Activated CD4-positive, alpha-beta T cell treated with anti-CD3 and anti-CD28 coated beads, Interleukin-2, amount 10 ng/mL, durations not matched to agents 24 days and 14 days (primary cell): ENCODE measurements at places on chromosomes 7 and 10. TPM values are rescaled to one million over a fixed set of nuclear protein-coding genes. Genes with fewer than 3 reads are reported as not detected.

BLNK gene
- total RNA-seq, result not detected in 2 replicates

ARHGEF35 gene
- 2.8 and 3.5 TPM in 2 replicates for total RNA-seq

FAM24A gene
- total RNA-seq, result not detected in 2 replicates

CYP3A7 gene
- total RNA-seq, result not detected in 2 replicates

TRPV6 gene
- not detected in 2 replicates for total RNA-seq

CPA2 gene
- 0.14 TPM in 2 replicates for total RNA-seq

AEBP1 gene
- 21.6 and 22.2 TPM in 2 replicates for total RNA-seq

FAM221A gene
- 6.6 TPM in 2 replicates for total RNA-seq

CYP2W1 gene
- total RNA-seq, result not detected in 2 replicates

CYP2E1 gene
- total RNA-seq, result 0.33 and 0.40 TPM in 2 replicates

IGF2BP3 gene
- 2.2 and 2.7 TPM in 2 replicates for total RNA-seq

LAMB4 gene
- not detected in 2 replicates for total RNA-seq

TMEM140 gene
- total RNA-seq, result 2.2 TPM in 2 replicates

- H3K4me3 ChIP-seq, result no peak overlapping the region
- H3K27me3 ChIP-seq, result peaks cover 8% of the 10 kb centered on the region
- no peaks in the 10 kb centered on the region for H3K36me3 ChIP-seq
- no peak overlapping the region for H3K27ac ChIP-seq
Observed at GRCh38 chr10:28180654-28181053, 122.2 kb downstream of the MPP7 start.

DNA sequence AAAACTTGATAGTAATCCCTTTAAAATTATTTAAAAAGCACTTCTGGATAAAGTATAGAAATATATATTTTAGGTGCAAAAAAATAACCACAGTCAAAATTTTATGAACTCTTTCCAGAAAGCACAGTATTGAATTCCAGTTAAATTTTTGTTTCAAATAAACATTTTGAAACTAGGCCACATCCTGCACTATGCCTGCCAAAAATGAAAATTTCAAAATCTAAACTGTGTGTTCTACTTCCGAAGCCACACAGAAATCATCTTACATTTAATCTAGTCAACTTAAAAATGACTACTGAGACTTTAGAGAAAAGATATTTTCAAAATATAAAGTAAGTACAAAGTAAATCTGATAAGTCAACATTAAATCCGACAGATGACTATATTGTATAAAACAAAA lies 50.0 kb downstream of the MAGI2 start:
- no peak for DNase-seq
- no peaks in the 10 kb centered on the region for H3K27me3 ChIP-seq
- no peak overlapping the region for H3K4me3 ChIP-seq
- H3K4me1 ChIP-seq, result no peaks in the 10 kb centered on the region

GRCh38 chr7:50275430-50275829 lies 29.1 kb upstream of the IKZF1 start:
- no peak overlapping the region for H3K27ac ChIP-seq
- H3K36me3 ChIP-seq, result peaks cover 2% of the 10 kb centered on the region
- peaks cover 20% of the 10 kb centered on the region for H3K4me1 ChIP-seq
- DNase-seq, result peak; percentile 46
- H3K27me3 ChIP-seq, result no peaks in the 10 kb centered on the region

DNA sequence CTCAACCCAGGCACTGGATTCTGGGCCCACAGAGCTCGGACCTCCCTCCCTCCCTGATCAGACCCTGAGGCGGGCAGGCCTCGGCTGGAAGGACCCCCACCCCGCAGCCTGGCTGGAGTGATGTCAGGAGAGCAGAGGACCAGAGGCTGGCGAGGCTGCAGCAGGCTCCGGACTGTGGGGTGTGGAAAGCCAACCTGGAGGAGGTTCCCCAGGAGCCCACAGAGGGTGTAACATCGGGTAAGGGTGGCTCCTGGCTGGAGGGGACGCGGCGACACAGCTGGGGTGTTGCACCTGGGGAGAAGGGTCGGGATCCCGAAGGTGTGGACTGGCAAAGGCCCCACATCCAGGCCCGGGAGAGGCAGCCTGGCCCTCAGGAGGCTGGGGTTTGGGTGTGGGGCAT lies 8.9 kb upstream of the MICALL2 start:
- no peaks in the 10 kb centered on the region for H3K27me3 ChIP-seq
- H3K4me1 ChIP-seq, result no peaks in the 10 kb centered on the region

- no peak within 1 kb of the TSS for H3K27ac ChIP-seq
- DNase-seq, result peak; percentile 80
- peaks cover 51% of the 10 kb centered on the region for H3K27me3 ChIP-seq
Observed at GRCh38 chr10:121598263-121599249, at the start of gene FGFR2. FGFR2 (minus strand) TSS chr10:121598444; CDS start chr10:121593817, 4,627 bp downstream.

DNA sequence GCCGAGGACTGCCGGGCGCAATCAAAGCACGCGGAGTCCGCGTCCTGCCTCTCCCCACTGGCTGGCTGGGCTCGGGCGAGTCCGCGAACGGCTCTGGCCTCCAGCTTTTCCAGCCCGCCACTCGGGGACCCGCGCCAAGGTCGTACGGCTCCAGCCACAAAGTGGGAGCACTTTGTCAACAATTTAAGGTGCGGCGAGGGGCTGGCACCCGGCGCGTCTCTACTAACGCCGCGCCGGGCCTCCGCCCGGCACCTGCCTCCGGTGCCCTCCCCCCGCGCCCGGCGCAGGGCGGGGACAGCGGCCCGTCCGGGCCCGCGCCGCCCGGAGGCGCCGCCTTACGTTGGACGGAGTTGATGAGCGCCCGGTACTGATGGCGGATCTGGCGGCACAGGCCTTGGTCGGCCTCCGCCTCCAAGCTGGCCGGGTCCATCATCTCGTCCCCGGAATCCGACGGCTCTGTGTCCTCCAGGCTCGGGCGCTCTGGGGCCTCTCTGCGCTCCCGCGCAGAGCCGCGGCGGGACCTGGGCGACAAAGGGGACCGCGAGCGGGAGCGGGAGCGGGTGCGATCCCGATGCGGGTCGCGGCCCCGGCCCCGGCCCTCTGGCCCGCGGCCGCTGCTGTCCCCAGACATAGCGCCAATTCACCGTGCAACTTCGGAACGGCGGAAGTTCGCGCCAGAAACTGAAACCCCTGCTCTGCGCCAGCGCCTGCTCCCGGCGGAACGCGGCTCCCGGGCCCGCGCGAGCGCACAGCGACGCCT lies at the start of gene NSMCE4A:
NSMCE4A (minus strand) TSS at position 683 of the 760 bp plus-strand sequence; CDS start at position 631, 52 bp downstream.
- H3K27ac ChIP-seq, result peak within 1 kb of the TSS; percentile 53
- no peaks in the 10 kb centered on the region for H3K27me3 ChIP-seq
- DNase-seq, result peak; percentile 94
- peaks cover 18% of the 10 kb centered on the region for H3K4me1 ChIP-seq
- peak within 1 kb of the TSS; percentile 90 for H3K4me3 ChIP-seq

DNA sequence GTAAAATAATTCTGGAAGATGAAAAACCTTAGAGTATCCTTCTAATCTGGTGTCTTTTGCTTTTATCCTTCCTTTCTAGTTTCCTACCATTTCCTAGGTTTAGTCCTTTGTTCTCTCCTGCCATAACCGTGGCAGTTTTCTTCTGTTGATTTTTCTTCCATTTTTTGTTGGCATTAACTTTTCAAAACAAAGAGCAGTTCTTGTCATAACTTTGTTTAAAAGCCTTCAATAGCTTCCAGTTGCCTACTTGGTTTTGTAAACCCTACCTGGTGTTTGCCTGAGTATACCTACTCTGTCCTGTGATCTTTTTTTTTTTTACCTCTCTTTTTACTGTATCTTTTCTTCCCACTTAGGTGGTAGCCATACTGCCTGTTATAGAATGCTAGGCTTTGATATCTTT lies 125.6 kb downstream of the LYZL1 start:
- H3K27me3 ChIP-seq, result no peaks in the 10 kb centered on the region
- peaks cover 21% of the 10 kb centered on the region for H3K4me1 ChIP-seq
- H3K36me3 ChIP-seq, result peaks cover 11% of the 10 kb centered on the region

- H3K36me3 ChIP-seq, result no peaks in the 10 kb centered on the region
- DNase-seq, result no peak
- H3K4me1 ChIP-seq, result no peaks in the 10 kb centered on the region
- no peak overlapping the region for H3K4me3 ChIP-seq
- no peaks in the 10 kb centered on the region for H3K27me3 ChIP-seq
Observed at GRCh38 chr7:113797420-113798010, 121.3 kb downstream of the PPP1R3A start.

DNA sequence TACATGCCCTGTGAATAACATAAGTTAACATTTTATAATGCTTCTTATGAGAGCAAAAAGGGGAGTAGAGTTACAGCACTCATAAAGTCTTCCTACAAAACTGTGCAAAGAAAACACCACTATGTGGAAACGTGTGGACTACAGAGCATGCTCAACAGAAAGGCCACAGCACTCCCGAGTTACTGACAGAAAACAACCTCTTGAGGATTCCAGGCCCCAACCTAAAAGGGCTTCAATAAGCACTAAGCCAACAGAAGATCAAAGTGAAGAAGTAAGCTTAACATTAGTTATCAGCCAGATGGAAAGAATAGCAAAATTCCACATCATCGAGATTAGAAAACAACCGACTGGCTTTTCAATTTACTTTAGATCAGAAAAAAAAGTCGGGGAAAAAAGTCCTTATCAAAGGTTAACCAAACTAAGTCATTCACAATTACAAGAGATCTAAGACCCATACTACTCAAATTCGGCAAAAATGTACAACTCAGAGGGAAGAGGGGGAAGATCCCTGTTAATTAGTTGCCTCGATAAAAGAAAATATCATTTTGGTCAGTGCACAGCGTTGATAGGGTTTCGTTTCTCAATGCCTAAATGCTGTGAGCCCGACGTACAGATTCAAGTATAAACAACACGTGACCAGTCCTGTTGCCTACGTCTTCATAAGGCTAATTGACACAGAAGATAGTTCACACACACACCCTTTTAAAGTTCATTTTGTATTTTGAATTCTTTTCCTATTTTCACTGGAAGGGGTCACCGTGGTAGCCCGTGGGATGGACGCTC lies 1.4 kb downstream of the KBTBD2 start:
- peak; percentile 85 for DNase-seq
- H3K27me3 ChIP-seq, result peaks cover 2% of the 10 kb centered on the region
- H3K4me1 ChIP-seq, result peaks cover 59% of the 10 kb centered on the region
- peak overlapping the region; percentile 98 for H3K27ac ChIP-seq
- H3K4me3 ChIP-seq, result peak overlapping the region; percentile 84

DNA sequence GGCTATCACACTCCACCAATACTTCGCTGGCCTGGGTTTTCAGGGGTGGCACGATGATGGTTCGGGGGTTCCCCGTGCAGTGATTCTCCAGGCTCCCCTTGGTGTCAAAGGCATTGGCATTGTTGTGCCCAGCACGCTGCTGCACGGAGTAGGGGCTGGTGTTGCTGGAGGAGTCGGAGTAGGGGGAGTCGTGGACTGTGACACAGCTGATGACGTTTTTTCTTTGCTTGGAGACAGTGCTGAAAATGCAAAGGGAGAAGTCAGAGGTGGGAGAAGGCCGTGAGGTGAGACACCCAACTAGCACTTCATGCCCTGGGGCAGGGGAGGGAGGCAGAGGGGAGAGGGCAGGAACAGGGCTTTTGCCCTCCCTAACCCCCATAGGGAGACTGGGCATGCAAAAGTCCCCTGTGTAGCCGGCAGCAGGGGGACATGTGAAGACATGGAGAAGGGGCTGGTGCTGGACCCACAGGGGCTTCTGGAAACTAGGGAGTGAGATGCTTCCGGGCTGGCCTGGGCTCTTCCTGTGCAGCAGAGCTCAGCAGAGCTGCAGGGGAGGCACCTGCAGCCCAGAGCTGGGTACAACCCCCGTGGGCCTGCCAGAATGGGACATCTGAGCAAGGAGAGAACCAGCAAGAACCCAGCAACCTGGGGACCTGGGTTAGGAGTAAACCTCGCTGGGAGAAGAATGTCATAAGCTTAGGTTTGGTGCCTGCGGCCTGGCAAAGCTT lies 60.5 kb downstream of the CLEC2L start:
- no peaks in the 10 kb centered on the region for H3K27me3 ChIP-seq
- no peak for DNase-seq
- H3K27ac ChIP-seq, result no peak overlapping the region
- peaks cover 17% of the 10 kb centered on the region for H3K4me1 ChIP-seq
- H3K4me3 ChIP-seq, result no peak overlapping the region

- no peak overlapping the region for H3K4me3 ChIP-seq
- no peak overlapping the region for H3K27ac ChIP-seq
- H3K27me3 ChIP-seq, result no peaks in the 10 kb centered on the region
- H3K4me1 ChIP-seq, result no peaks in the 10 kb centered on the region
Observed at GRCh38 chr7:46071601-46072000, 150.5 kb upstream of the IGFBP3 start.

DNA sequence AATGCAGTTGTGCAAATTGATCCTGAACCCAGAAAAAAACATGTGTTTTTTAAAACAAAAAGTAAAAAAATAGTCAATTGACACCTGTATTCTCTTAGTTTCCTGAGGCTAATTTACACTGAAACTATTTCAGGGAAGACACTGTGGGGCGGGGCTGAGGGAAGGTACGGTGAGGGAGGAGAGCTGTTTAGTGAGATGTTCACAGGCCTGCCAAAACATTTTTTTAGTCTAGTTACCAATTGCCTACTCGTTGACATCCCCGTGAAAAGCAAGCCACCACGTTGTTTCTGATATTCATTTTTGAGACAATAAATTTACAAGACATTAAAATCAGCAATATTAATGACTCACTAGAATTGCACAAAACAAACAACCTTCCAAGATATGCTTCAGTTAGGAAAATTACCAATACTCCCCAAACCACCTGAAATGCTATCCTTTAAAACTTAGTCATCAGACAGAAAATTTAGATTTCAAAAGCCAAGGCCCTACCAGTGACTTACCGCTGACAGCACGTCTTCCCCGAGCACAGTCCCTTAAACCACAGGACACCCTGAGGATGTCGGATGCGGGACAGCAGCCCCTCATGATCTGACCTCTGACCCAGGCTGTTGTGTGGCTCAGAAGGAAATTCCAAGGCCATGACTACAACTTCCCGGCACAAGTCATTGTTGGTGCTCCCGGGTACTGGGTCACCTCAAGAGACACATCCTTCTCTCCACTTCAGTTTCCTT lies 279.2 kb downstream of the PRPF18 start:
- H3K4me3 ChIP-seq, result no peak overlapping the region
- H3K27ac ChIP-seq, result no peak overlapping the region
- no peaks in the 10 kb centered on the region for H3K4me1 ChIP-seq
- DNase-seq, result no peak
- no peaks in the 10 kb centered on the region for H3K36me3 ChIP-seq
- H3K27me3 ChIP-seq, result peaks cover 10% of the 10 kb centered on the region

DNA sequence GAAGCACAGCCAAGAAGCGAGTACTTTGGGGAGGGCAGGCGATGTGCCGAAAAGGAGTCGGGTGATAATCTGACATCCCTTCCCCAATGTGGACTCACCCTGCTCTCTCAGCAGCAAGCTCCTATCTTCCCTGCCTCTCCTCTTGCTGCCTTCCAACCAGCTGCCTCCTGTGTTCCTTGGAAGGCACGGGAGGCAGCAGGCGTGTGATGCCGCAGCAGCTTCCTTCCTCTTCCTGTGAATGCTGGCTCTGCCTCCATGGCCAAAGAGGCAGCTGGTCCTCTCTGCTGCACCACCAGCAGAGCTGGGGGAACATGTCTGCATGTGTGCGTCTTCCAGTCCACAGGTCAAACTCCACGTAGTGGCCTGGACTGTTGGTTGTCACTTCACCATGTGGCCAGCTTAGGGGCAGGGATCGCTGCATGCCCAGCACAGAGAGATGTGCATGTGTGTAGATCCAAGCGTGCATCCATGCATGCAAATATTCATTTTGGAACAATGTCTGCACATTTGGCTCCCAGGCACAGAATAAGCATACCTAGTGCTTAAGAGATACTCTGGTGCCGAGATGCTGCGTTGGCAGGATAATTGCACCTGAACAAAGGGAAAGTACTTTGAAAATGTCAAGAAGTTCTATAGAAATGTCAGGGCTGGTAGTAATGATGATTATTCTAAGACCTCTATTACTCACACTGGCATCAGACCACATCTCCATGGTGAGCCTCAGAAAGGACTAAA lies 499.8 kb downstream of the PLXNA4 start:
- H3K4me1 ChIP-seq, result no peaks in the 10 kb centered on the region
- peaks cover 8% of the 10 kb centered on the region for H3K27me3 ChIP-seq
- H3K27ac ChIP-seq, result no peak overlapping the region
- no peaks in the 10 kb centered on the region for H3K36me3 ChIP-seq

GRCh38 chr10:71854031-71854430 lies 3.0 kb upstream of the PSAP start:
- H3K27me3 ChIP-seq, result peaks cover 3% of the 10 kb centered on the region
- no peak overlapping the region for H3K4me3 ChIP-seq
- H3K4me1 ChIP-seq, result peaks cover 19% of the 10 kb centered on the region
